ENCODE measurements at places on chromosomes 11 and 22.

DNA sequence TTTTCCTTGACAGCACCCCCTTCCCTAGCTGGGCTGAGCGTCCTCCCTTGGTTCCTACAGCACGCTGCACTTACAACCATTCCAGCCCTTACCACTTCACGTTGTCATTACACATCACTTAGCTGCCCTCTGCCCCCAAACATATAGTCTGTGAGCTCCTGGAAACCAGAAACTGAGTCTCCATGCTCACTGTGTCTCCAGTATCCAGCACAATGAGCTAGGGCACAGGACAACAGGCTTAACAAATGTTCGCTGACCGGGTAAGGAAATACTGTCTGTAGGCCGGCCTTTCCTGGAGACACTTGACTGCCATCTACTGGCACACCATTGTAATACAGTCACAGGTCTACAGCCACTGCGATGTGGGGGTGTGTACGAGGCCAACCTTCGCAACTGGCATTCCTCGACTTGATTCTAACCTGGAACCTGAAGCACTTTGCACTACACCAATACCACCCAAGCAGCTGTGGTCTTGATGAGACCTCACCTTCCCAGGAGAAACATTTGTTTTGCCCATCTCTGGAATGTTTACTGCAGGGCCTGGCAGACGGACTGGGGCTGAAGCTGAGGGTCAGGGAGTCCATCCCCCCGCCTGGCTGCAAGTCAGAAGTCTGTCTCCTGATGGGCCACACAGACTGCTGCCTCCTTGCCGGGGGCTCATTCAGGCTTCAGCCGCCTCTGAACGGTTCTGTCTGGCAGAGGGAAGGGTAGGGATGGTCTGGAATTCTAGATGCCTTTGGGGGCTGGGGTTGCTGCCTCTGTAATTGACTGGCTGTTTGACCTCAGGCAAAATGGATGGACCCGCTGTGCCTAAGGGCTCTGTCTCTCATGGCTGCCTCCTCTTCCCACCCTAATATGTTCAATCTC lies 72.0 kb downstream of the SYN3 start:
- peak; percentile 74 for DNase-seq

DNA sequence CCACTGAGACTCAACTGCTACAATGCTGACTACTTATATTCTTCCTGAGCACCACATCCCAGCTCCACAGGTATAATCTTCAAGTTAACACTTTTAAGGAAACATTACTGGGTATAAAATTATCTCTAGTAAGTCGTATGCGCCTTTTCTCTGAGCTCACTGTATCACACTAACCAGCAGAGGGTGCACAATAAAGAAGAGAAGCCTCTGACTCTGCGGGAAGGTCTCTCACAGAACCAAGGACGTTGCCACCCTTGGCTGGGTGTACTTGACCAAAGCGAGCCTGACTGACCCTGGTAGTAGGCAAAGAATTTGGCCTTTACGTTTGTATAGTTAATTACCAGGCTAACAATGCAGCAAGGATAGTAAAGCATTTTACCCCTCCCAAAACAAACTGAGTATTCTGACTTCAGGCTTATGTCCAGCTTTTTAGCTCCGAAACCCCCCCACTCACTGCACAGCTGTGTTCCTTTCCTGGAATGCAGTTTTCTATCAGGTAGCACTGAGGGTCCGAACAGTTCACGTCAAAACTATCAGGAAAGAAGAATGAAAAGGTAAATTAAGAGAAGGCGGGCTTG lies at the start of gene BTBD18:
Gene BTBD18 (minus strand): TSS at position 144 of the 578 bp plus-strand sequence. CDS start 631 bp downstream, outside the sequence.
- peak; percentile 54 for DNase-seq

- peak; percentile 42 for DNase-seq
Measured at GRCh38 chr11:102560555-102561011, 30.0 kb upstream of the MMP7 start.

DNA sequence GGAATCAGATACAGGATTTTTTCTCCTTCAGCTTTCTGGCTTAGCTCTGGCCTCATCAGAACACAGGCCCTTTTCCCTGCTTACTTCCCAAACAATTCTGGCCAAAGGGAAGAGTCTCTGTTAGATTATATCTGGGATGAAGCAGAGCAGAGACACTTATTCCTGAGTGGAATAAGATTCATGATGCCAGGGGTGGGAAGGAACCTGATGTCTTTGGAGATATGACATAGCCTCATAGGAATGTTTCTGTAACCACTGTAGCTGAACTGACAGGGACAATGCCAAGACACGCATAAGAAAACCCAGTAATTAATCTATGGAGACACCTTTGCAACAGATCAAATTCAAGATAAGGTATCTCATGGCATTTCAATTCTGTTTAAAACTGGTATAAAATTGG lies 177.1 kb upstream of the RAG2 start:
- DNase-seq, result no peak

GRCh38 chr11:58671983-58672633 lies 49.6 kb downstream of the CNTF start:
- DNase-seq, result no peak

DNA sequence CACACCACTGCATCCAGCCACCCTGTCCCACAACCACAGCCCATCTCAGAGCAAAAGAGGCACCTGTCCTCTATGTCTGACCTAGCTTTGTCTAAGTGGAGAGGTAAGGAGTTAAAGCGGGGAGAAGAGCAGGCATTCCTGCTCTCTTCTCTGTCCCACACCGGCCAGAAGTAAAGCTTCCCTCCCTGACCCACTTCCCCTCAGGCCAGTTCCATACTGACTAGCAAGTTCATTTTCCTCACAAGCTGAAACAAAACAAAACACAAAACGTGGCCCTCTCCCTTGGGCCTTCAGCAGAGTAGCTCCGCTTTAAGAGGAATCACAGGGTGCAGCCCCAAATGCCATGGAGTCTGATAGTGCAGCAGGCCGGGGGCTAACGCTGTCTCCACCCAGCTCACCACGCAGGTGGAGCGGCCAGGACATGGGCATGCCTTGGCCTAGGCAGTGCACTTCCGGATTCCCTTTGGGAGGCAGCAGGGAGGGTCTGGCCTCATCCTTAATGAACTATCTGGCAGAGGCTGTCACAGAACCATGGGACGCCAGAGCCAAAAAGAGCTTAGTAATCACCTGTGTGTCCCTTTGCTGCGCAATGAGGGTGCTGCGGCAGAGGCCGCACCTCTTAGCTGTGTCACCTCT lies 34.0 kb downstream of the FLI1 start:
- no peak for DNase-seq

- DNase-seq, result no peak
Measured at GRCh38 chr11:70076461-70076931, 1.6 kb upstream of the ANO1 start.

GRCh38 chr11:23574149-23574548 lies 713.9 kb upstream of the CCDC179 start:
- DNase-seq, result no peak

GRCh38 chr22:26714971-26715370 lies 57.6 kb downstream of the MIAT start:
- no peak for DNase-seq

DNA sequence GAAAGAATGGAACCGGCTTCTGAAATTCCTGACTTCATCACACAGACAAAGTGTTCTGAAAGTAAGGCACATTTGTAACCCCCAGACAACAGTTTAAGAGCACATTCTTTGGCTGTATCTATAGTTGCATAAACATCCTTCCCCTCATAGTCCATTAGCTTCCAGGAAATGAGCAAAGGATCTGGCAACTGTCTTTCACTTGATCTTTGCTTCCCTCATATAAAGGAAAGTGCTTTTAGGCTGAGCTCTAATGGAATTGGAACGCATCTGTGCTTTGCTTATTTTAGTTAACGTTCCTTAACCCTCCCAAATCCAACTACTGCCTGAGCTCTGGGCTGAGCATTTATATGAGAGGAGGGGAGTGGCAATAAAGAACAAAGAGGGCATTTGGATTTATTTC lies 76.9 kb upstream of the API5 start:
- no peak for DNase-seq

DNA sequence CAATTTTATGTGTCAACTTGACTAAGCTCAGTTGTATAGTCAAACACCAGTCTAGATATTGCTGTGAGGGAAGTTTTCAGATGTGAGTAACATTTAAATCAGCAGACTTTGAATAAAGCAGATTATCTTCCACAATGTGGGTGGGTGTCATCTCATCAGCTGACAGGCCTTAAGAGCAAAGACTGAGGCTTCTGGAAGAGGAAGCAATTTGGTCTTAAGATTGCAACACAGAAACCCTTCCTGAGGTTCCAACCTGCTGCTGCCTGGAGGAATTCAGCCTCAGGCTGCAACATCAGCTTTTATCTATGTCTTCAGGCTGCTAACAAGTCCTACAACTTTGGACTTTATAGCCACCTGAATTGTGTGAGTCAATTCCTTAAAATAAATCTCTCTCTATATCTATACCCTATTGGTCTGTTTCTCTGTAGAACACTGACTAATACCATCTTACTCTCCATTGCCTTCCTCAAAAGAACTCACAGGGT lies 277.2 kb upstream of the PLET1 start:
- DNase-seq, result peak; percentile 96

DNA sequence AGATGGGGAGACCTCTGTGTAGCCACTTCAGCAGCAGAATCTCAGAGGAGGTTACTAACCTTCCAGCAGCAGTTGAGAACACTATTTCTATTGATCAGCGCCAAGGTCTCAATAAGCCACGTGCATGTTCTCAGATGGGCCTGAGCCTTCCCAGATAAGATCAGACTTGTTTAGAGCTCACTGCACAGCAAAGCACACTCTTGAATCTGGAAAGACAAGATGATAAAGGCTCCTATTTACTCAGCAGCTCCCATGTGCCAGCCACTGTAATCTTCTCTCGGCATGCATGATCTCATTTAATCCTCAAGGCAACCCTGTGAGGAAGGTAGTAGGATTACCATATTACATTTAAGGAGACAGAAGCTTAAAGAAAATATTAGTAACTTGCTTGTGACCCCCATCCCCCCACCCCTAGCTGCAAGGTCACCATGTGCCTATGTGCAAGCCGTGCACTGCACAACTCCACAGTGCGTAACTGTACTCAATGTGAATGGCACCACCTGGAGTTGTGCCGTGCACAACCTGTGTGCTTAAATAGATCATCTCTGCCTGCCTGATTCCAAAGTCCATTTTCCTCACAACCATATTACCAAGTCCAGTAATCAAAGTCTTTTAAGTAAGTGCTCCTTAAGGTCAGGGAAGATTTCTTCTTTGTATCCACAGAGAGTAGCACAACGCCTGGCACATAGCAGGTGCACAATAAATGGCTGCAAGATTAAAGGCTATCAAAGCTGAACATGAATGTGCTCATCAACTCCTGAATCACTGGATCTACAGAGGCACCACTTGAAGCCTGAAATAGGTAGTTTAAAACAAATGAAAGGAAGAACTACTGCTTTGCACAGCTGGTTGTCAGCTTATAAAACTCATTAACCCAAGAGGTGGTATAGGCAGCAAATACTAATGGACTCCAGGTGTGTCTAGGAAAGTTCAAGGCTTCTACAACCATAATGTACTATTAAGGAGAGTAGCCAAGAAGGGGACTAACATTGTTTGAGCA lies 293.8 kb downstream of the BUD13 start:
- DNase-seq, result no peak

DNA sequence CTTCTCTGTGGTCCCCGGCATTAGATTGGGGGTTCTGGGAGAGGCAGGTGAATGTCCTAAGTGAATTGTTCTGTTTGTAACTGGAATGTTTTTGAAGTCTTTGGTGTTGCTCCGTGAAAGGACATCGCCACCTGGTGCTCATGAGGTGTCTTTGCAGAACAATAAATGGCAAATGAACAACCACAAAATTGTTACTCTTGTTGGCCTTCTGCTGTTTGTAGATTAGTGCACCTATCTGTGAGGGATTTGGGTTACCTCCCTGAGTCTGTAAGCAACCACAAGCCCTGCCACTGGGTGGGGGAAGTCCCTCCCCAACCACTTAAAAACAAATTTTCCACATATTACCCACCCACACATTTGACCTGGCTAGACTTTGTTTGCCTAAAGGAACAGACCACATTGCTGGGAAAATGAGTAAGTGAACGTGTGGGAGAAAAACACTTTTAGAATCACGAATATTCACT lies 4.7 kb downstream of the MPEG1 start:
- DNase-seq, result peak; percentile 76

- no peak for DNase-seq
Measured at GRCh38 chr11:125517116-125517770, 21.2 kb upstream of the FEZ1 start.

DNA sequence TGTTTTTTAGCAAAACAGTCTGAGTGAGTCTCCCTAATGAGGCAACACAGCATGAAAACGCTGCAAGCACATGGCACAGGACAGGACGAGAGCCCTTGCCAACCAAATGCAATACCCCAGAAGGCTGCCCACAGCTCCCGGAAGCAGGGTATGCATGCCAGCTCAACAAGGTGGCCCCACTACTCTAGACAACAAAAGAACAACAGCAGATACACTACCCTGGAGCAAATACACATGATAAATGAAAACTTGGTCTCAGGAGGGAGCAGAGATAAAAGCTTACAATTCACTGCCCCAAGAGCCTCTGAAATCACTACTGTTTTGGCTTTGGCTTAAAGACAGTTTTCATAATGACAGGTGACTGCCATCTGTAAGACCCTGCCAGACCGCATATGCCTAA lies 785.4 kb upstream of the API5 start:
- no peak for DNase-seq

DNA sequence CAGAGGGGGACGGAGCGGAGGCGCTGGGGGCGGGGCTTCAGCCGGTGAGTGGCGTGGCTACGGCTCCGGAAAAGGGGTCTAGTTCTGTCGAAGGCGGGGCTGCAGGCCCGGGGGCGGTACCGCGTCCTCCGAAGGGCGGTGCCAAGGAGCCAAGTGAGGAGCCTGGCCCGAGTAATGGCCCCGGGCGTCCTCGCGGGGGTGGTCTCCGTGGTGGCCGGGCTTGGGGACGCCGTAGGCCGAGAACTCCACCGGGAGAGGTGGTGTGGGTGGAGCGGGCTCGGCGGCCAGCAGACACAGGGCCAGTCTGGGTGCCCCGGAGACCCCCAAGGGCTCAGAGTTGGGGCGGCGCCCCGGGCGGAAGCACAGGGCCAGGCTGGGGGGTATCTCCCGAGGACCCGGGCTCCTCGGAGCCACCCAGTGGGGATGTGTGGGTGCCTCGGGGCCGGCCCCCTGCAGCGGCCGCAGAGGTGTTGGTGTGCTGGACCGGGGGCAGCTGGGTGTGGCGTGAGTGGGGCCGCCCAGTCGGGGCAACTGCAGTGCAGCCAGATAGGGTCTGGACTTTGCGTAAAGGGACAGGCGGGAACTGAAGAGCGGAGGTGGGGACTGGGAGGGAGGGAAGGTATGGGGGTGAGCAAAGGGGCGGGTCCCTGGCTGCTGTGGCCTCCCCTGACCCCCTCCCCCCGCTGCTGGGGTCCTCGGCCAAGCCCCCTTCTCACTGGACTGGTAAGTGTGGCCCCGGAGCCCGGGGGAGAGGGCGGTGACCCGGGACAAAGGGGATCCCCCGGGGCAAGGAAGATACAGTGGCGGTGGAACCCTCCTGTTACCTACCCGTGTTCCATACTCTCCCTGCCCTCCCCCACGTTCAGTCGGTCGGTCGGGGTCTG lies 838 bp downstream of the FKBP2 start:
- DNase-seq, result peak; percentile 27

GRCh38 chr11:75445315-75445953 lies 12.4 kb upstream of the KLHL35 start:
- DNase-seq, result peak; percentile 72

- peak; percentile 99 for DNase-seq
Measured at GRCh38 chr22:30270832-30271231, 4.2 kb upstream of the OSM start.
